Activated CD4-positive, alpha-beta memory T cell treated with anti-CD3 and anti-CD28 coated beads, Interleukin-2, amount 10 ng/mL, durations not matched to agents 7 days and 5 days (primary cell): ENCODE measurements at places on chromosomes 6 and 20. TPM values are rescaled to one million over a fixed set of nuclear protein-coding genes. Genes with fewer than 3 reads are reported as not detected.

Gene SPDEF
- total RNA-seq: not detected

Gene NHSL1
- total RNA-seq: 1.4 TPM

Gene ANGPT4
- not detected for total RNA-seq

Gene HTR1B
- not detected for total RNA-seq

GRCh38 chr20:47352332-47353238 lies 3.9 kb downstream of the ZMYND8 start:
- no peak for DNase-seq

GRCh38 chr6:11805259-11806053 lies 26.9 kb upstream of the ADTRP start:
- no peak for DNase-seq

- DNase-seq: no peak
Observed at GRCh38 chr6:28757429-28758045, 166.2 kb downstream of the TRIM27 start.

GRCh38 chr6:72739368-72739779 lies 117.5 kb downstream of the KCNQ5 start:
- DNase-seq: no peak

- no peak for DNase-seq
Observed at GRCh38 chr20:40521962-40522361, 167.1 kb downstream of the MAFB start.
